ENCODE measurements at places on chromosomes 7 and 10.
A peak's percentile ranks its signal among the peaks of the same experiment; 100 is the strongest.

DNA sequence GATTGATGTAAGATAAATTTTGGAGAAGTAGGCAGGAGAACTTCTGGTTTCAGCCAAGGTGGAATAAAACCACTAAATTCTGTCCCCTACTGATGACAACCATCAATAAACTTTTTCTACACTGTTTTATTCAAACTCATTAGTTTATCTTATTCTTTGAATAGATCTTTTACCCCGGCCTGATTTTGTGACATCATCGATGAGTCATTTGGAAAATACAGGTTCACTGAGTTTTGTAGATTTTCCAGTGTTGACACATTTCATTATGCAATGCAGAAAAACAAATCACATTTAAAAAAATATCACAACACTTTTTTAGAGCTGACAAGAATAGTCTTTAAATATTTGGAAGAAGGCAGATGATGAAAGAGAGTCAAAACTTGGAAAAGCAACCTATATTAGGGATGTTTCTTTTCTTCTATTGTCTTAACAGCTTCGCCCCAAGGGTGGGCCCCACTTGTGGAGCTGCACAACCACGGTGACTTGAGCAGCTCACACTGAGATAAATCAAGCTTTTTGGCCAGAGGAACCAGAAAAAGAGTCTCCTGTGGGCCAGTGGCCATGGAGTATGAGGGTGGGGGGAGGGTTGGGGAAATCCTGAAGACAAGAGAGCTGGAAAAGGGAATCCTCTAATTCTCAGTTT is 112.8 kb downstream of the PTEN start:
- DNase-seq = no peak

GRCh38 chr7:29360633-29361625 is 166.4 kb downstream of the CHN2 start:
- DNase-seq = no peak

- no peak for DNase-seq
Measured at GRCh38 chr10:127990846-127991542, 84.1 kb downstream of the PTPRE start.

DNA sequence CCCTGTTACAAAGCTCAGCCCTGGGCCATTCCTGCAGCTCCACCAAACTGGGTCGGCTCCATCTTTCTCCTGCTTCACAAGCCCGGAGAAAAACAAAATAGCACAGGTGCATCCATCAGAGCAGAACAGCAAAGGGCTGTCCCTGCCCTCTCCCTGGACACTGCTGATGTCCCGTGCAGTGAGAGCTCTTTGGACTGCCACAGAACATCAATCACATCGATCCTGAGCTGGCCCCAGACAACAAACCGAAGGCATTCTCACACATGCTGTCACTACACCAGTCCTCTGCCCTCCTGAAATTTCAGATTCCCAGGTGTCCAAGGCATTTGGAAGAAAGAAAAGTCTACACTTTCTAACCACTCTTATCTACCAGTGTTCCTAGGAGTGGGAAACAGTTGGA is 427.1 kb upstream of the ZMIZ1 start:
- DNase-seq = no peak

GRCh38 chr7:86664486-86664885 is 20.8 kb downstream of the GRM3 start:
- DNase-seq = no peak

DNA sequence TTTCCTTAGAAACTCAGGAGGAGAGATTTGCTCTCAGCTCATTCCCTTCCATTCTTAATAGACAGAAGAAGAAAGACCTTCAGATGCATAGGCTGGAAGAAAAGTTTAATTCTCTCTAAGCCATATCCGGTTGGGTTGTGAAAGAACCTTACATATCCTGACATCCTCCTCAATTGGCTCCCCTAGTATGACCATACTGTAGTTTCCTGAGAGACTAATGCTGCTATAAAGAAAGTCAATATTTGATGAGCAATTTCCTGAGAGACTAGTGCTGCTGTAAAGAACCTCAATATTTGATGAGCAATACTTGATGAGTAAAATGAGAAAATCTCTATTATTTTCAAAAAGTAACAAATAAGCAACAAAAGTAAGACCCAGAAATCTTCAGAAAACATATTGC is 888.5 kb upstream of the SORCS1 start:
- DNase-seq = no peak

GRCh38 chr7:105101864-105102263 is 87.9 kb downstream of the KMT2E start:
- DNase-seq = no peak

DNA sequence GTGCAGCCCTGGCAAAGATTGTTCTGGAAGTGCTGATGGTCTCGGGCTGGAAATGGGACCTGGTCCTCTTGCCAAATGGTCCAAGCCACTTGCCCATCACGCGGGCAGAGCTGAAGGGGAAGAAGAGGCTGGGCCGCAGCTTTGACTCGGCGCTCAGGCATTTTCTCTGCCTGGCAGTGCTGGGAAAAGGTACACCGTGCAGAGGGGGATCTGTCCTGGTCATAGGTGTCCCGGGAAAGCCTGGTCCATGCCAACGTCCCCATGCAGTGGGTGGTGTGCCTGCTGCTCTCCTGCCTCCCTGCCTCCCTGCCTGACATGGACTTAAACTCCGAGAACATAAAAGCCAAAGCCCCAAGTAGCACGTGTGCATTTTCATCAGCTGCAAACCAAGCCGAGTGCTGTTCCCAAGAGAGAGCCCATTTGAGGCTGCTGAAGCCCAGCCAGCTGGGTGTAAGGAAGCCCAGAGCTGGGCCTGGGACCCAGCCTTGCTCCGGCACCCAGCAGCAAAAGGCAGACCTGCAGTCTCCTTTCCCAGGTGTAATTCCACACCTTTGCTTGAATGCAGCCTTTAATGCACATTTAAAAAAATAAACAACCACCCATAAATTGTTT is 72.7 kb downstream of the TCERG1L start:
- no peak for DNase-seq

- DNase-seq = peak; percentile 73
Measured at GRCh38 chr7:66016131-66016461, 34.1 kb upstream of the GUSB start.

- DNase-seq = no peak
Measured at GRCh38 chr7:15972862-15973275, 286.4 kb upstream of the MEOX2 start.

- peak; percentile 40 for DNase-seq
Measured at GRCh38 chr7:107077699-107078516, 33.4 kb downstream of the PRKAR2B start.

DNA sequence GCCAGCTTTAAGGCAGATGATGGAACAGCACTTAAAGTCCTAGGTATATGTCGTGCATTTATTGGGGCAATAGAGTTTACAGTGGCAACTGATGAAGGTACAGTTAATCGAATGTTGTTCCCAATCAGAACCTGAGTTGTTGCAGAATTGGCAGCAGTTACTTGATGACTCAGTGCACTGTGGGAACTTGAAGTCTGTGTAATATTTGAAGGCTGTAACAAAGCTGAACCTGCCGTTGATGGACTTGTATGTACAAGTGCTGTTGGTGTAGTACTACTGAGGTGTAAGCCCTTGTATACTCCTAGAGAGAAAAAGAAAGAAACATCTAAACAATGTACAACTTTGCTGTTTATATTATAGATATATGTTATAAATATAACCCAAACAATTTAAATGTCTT is 75.3 kb downstream of the EPC1 start:
- DNase-seq = no peak

- DNase-seq = no peak
Measured at GRCh38 chr7:81924494-81924893, 154.6 kb upstream of the HGF start.

DNA sequence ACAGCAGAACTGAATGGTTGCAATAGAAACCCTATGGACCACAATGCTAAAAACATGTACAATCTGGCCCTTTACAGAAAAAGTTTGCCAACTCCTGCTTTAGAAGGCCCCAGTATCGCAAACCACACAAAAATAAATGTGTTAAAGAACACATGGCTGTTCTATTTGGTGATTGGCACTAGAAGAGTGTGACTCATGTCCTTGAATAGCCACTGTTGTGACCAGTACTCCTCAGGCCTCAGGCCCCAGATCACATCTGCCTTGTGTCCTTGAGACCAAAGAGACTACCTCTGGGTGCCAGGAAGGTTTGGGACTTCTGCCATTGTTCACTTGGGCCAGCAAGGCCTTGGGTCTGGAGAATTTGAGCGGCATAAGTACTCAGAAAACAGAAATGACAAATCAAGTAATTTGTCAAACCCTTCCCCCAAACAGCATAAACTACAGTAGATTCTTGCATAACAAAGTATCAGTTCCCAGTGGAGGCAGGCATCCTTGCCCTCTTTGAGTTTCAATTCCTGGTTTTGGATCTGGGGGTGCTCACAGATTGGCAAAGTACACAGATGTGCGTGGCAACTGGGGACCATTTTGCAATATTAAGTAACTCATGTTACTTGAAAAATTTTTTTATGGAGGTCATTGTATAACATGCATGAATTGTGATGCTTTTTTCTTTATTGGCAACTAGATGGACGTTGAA is 50.2 kb downstream of the MTURN start:
- DNase-seq = no peak

- no peak for DNase-seq
Measured at GRCh38 chr10:70575486-70575873, 27.1 kb downstream of the PRF1 start.

GRCh38 chr7:24192053-24192452 is 91.9 kb upstream of the NPY start:
- DNase-seq = no peak

GRCh38 chr10:47024046-47024322 is 112.8 kb downstream of the PTPN20 start:
- DNase-seq = no peak
